ENCODE measurements at places on chromosomes 3 and 15.

DNA sequence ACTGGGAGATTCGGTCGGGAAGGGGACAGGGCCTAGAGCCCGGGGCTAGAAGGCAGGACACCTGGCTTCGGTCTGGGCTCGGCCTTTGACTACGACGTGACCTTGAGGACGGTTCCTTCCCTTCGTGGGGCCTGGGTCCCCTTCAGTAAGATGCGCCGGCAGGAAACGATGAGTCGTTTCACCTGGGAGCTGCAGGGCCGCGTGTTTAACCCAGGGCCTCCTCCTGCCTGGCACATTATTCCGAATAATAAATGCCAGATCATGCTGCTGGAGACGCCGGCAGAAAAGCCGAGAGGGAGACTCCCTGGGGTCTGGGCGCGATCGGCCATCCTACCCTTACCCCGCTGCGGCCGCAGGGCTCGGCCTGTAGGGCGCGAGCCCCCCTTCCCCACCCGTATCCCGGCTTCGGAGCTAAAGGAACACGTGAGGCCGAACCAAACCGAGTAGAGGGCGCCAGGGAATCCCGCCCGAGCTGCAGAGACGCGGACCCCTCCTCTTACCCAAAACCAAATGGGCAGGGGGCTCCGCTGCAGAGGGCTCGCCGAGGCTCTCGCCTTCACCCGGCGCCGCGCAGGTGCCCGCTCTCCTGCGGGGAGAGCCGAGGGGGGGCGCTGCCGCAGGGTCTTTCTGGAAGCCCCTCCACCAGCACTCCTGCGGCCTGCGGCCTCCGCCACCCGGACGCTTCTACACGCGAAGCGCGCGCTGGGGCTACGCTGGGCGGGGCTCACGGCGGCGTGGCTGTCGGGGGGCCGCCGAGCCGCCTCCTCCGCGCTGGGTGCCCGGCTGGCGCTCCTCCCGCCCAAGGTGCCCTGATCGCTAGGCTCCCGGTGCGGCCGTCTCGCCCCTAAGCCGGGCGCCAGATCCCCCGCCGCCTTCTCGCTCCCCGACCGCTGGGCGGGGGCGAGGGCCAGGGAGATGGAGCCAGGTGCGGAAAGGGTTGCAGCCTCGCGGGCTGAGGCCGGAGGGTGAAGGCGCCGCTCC is at the start of gene BDH1:
Gene BDH1, minus strand, starts transcription at position 688 of the 981 bp plus-strand sequence. CDS start 9,525 bp downstream, outside the sequence.
- DNase-seq, result peak; percentile 57

- DNase-seq, result no peak
These were observed 18.7 kb downstream of the THRB start for GRCh38 chr3:24475925-24476324.

DNA sequence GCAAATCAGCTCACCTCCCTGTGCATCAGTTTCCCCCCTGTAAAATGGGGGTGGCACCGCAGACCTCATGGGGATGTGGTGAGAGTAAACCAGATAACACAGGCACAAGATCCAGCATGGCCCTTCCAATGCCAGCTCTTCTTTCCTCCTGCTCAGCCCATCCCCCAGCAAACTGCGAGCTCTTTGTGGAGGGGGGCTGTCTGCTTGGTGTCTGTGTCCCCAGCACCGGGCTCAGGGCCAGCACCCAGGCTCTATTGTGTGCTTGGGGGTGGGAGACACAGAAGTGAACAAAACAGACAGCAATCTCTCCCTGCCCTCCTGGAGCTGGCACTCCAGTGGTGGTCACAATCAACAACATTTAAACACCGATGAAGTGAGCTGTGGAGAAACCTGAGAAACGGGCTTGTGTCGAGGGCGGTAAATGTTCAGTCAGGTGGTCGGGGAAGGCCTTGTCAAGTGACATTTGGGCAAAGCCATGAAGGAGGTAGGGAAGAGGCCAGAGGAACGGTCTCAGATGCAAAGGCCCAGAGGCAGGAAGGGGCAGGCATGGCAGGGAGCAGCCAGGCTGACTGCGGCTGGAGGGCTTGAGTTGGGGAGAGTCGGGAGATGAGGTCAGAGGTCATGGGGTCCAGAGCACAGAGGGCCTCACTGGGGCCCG is 28.4 kb downstream of the GRIP2 start:
- no peak for DNase-seq

GRCh38 chr15:72991026-72991425 is 61.2 kb upstream of the NEO1 start:
- no peak for DNase-seq

DNA sequence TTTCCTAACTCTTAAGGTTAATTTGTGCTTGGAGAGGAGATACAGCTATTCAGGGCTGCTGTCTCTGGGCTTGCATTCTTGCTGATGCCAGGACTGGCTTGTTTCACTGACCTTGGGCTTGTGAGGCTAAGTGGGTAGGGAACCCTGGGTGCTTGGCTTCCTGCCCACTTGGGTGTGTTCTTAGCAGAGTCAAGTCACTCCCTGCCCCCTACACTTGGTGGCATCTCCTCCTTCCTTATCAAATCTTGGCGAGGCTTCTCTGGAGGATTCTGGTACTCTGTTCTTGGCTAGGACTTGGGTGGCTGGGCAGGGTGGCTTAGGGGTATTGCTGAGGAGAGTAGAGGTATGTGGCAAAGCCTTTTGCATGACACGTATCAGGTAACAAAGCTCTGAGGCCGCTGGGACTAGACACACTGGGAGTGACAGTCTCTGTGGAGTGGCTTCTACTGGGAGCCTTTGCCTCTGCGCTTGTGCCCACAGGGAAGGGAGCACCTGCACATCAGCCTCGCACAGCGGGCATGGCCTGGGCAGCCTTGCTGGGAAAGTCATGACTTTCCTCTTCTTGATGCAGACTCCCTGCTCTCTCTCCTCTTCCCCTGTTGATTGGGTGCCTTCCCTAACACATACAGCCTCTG is 41.8 kb downstream of the CHCHD6 start:
- DNase-seq, result no peak

- no peak for DNase-seq
These were observed 229.9 kb downstream of the THRB start for GRCh38 chr3:24264748-24265158.

- no peak for DNase-seq
These were observed 225.1 kb upstream of the NDN start for GRCh38 chr15:23912191-23912590.

DNA sequence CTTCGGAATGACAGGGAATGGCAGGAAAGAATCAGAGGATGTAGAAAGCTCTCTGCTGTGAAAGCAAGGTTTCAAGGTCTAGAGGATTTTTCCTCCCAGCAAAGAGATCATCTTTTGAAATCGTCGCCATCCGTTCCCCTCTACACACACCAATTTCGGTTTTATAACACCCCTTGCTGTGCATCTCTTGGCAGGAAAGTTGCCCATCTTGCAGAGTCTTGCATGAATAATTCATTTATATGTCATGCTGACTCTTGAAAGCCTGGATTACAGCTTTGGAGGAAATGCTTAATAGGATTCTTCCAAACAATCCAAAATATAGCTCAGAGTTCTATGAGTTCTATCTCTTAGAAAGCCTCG is 262.7 kb downstream of the CHL1 start:
- DNase-seq, result no peak

- DNase-seq, result no peak
These were observed 82.8 kb upstream of the CDV3 start for GRCh38 chr3:133490468-133491351.

DNA sequence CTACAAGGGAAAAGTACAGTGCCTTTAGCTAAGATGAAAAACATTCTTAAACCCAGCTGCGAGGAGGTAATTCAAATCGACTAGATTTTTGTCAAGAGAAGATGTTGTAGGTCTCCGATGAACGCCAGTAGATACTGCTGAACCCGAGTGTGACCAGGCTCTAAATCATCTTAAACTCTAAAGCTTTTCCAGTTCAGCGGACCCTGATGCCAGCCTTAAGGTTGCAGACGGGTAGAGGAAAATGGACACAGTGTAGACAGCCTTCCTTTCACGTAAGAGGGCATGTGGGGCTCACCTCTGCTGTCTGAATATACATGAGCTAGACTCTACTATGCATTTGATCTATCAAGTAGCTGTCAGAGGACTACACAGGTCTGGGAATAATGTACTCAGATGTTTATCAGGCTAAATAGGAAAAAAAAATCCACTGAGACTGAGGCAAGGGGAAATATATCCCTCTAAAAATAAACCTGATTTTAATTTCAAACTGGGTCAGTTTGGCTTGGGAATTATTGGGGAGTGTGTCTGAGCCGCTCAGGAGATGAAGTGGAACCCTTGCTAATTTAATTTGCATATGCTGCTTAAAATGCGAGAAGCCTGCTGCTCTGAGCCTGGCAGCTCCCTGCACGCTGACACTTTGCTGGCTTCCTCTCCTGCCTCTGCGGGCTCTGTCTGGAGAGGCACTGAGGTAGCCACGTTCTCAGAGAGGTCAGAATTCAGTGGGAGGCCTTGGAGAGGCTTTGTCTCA is 151.9 kb downstream of the CADPS start:
- no peak for DNase-seq

- no peak for DNase-seq
These were observed 847.2 kb downstream of the TUSC7 start for GRCh38 chr3:117556646-117557407.

DNA sequence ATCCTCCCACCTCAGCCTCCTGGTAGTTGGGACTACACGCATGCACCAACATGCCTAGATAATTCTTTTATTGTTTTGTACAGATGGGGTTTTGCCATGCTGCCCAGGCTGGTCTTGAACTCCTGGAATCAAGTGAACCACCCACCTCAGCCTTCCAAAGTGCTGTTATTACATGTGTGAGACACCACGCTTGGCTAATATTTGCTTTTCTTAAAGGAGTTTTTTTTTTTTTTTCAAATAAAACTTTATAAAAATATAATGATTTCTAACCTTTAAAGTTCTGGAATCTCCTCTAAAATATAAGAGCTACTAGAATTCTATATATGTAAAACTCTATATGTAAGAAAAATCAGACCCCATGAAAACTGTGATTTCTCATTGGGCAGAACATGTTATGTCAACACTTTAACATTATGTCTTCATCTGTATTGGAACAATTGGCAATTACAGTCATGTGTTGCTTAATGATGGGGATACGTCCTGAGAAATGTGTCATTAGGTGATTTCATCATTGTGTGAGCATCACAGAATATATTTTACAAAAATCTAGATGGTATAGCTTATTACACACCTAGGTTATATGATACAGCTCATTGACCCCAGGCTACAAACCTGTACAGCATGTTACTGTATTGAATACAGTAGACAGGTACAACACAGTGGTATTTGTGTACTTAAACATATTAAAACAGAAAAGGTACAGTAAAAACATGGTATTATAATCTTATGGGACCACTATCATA is 377.0 kb downstream of the PLCL2 start:
- no peak for DNase-seq
